CD4-positive, alpha-beta T cell treated with Interleukin-12 subunit alpha and Interleukin-12 subunit beta, for 1 hour (primary cell): ENCODE measurements at places on chromosomes 3 and 15.

DNA sequence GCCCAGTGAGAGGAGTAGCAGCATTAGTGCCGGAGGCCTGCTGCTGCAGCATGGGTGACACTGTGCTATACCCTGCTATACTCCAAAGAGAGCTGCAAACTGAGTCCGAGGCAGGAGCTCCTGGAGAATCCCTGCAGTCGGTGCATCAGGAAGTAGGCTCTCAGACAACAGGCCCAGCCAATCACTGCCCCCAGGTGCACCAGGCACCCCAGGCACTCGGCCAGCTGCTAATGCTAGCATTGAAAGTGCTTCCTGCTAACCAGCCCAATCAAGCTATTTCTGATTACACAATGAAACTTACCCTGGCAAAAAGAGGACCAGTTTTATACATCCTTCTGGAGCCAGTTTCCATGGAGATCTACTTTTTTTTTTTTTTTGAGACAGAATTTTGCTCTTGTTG, 45.6 kb upstream of the IREB2 start:
- DNase-seq = no peak

- no peak for DNase-seq
Measured at GRCh38 chr15:38598749-38599148, 34.1 kb upstream of the RASGRP1 start.

- DNase-seq = no peak
Measured at GRCh38 chr3:164791263-164791662, 287.0 kb downstream of the SI start.

DNA sequence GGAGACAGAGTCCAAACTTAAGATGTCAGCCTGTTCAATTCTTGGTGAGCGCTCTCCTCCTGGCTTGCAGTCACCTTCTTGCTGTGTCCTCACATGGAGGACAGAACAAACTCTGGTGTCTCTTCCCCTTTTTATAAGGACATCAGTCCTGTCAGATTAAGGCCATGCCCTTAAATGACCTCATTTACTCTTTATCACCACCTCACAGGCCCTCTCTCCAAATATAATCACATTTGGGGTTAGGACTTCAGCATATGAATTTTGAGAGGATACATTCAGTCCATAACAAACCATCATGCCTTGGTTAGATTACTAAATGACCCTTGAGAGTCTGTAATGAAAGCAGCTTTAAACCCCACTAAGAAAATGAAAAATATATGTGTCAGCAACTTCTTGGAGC, 175.2 kb downstream of the TAFA4 start:
- no peak for DNase-seq
